ENCODE measurements at places on chromosomes 6 and 20.

DNA sequence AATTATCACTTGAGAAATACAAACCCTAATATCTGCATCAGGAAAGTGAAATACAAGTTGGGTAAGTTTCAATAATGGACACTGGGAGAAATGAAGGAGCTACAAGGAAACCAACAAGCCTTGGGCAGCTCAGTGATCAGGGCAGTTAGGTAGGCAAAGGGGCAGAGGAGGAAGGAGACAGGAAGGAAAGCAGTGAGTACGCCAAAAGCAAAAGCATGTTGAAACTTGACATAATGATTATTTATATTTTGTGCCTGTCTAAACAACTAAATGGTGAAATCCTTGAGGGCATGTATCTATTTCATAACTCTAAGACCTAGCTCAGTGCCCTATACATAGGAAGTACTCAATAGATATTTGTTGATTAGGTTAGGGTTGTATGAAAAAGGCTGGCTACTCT is 23.3 kb downstream of the PXT1 start:
- DNase-seq = peak; percentile 6

DNA sequence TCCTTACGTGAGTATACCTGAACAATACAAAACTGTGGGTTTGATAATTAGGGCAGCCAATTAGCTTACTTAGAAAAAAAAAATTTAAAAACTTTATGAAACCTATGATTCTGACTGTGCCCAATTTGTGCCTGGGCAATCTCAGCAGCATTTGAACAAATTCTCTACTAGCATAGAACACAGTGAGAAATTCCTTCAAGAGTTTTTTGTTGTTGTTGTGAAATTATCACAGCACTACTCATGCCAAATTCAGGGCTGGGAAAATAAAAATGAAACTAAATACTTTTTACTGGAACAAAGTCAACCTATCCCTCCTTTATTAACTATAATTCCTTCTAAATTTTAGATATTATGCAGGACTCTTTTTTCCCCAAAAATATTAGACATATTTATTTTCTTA is 42.9 kb downstream of the POU3F2 start:
- no peak for DNase-seq

DNA sequence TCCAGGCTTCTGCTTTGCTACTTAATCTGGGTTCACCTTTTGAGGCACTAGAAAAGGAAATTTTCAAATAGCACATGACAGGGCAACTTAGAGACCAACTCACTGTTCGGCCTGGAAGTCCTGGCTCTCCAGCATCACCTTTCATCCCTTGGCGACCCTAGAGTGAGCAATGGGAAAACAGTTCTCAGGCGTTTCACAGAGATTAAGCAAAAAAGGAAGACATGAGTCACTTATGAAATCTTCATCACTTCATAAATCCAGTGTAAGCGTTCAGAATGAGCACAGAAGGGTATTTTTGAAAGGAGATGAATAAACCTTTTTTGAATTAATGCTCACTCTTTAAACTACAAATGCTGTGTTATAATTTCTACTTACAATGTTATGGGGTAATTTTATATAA is 104.0 kb downstream of the COL12A1 start:
- DNase-seq = peak; percentile 73

DNA sequence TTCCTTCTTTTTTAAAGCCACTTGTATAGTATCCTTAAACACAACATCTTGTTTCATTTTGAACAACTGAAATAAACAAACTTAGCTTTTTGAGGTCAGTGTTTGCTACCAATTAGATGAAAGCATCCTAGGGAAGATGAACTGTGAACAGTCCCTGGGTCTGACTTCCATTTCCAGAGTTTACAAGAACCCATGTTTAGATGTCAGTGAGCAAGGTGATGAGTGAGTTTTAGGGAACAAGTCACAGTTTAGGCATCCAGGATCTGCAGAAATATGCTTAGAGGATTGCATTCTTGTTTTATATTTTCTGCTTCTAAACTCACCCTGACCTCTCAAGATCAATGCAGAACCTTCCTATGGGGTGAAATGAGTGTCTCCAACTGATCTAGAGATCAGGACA is 3.0 kb downstream of the ZC2HC1B start:
- peak; percentile 10 for DNase-seq

All from mesenchymal stem cell (in vitro differentiated cells and primary cell).